GM18507 (cell line): ENCODE measurements at places on chromosomes 6 and 20.

DNA sequence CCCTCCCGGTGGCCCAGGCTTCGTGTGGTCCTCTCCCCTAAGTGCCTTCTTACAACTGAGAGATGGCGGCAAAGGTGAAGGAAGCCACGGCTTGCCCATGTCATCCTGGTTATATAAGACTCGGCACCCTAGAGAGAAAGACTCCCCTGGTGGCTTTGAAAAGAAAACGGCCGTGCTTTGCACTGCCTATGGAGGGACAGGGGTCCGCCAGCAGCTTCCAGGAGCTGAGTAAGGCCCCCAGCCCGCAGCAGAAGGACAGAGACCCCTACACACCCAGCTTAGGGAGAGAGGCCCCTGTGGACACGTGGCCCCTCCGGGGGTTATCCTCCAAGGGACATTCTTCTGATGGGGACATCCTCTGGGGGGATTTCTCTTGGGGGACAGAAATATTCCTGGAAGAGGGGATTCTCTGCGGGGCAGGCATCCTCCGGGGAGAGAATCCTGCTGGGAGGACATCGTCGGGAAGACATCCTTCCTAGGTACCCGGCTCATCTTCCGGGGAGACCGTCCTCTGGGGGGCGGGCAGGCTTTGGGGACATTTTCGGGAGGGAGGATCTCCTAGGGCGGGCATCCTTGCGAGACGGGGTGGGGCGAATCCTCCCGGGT lies 511 bp upstream of the OGFR start:
- no peak for DNase-seq

DNA sequence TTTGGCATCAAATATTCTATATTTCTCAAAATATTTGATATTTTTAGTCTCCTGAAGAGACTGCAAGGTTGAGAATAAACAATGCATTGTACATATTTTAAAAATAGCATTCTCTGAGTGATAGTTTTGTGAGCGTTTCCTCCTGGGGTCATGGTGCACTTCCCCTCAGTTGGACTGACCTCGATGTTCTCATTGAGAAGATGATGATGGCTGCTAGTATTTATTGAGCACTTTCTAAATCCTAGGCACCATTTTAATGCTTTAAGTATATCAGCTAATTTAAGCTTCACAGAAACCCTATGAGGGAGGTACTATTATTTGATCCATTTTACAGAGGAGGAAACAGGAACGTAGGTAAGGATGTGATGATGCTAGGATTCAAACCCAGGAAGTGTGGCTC lies 18.2 kb downstream of the DSE start:
- no peak for DNase-seq

- DNase-seq: peak; percentile 45
Measured at GRCh38 chr20:5844063-5844681, 94.0 kb downstream of the SHLD1 start.

GRCh38 chr6:130893277-130893676 lies 66.1 kb downstream of the SMLR1 start:
- DNase-seq: no peak

DNA sequence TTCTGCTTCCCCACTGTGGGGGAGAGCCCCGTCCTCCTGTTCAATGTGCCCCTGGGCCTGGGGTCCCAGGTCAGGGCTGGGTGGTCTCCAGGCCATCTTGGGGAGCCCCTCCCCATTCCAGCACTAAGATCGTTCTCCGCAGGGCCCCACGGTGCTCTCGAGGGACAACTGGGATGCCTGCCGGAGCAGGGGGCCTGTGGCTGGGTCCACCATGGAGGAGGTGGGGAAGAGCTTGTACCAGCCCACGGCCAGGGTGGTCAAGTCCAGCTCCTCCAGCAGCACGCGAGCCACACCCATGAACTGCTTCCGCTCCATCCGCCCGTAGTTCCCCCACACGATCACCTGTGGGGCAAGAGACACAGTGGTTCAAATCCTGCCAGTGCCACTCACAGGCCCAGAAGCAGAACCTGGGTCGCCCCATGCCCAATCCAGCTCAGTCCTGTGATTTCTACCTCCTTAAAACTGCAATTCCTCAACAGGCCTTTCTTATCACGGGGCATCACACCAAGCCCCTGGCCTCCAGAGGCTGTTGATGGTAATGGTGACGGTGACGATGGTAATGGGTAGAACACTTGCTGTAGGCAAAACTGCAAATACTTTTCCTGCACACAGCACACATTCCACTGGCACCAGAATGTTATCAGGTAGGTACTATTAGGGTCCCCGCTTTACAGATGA lies 10.5 kb downstream of the KCNK15 start:
- DNase-seq: no peak

DNA sequence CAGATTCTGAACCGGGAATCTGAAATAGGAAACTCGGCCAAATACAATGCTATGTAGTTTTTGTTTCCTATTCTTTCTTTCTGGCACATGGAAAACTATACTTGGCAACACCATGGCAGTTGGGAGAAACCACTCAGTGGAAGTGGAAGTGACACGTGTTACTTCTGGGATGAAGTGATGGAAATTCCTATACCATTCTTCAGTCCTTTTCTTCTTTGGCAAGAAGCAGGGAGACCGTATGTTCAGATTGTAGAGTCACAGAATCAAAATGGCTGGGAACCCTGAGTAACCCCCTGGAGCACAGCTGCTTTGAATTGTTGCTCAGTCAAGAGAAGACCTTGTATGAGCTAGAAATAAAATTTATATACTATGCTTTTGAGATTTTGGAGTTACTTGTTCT lies 18.8 kb upstream of the TINAG start:
- DNase-seq: no peak

DNA sequence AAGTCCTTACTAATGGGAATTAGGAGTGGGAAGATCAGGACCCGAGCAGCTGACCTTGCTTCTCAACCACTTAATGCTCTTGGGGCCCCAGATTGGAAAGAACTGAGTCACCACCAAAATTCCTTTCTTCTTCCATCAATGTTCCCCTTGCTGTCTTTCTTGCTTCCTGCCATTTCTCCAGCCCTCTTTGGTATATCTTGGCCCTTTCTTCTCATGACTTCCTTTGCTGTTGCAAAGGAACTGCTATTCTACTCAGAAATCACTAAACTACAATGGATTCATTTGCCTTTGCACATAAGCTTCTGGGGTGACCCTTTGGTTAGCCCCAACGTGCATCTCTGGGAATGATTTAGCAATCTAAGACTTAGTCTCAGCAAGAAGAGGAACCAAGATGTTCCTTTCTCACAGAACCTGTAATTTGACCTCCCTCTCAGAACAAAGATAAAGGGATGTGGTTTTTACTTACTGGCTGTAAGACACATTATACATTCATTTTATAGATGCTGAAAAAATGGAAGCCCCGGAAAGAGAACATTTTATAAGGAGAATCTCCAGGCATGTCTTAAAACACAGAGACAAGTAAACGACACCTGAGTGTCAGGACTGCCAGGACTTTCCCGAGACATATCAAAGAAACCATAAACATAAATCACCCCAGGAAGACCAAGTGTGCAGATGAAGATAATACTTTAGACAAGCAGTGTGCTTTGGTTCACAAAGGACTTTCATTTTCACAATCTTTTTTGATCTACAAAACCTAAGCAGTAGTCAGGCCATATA lies 99.0 kb upstream of the TNFAIP3 start:
- no peak for DNase-seq

DNA sequence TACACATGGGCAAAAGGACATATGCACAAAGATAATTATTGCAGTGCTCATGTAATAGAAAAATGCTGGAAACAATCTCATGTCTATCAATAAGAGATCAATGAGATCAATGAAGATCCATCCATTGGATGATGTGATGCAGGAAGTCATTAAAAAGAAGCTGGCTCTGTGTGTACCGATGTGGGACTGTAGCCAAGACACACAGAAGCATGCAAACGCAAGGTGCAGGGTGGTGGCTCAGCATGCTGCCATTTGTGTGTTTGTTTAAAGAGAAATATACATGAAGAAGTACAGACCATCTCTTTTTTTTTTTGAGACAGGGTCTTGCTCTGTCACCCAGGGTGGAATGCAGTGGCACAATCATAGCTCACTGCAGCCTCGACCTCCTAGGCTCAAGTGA lies 33.1 kb upstream of the KCNB1 start:
- DNase-seq: no peak

DNA sequence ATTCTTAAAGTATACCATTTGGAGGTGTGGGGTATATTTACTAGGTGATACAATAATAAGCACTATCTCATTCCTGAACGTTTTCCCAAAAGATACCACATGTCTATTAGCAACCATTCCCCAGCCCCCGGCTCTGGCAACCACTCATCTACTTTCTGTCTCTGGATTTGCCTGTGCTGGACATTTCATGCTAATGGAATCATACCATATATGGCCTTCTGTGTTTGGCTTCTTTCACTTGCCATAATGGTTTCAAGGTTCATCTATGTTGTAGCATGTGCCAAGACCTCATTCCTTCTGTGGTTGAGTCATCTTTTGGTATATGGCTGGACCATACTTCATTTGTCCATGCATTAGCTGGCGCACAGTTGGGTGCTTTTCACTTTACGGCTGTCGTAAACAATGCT lies 39.7 kb downstream of the BCAS4 start:
- no peak for DNase-seq

DNA sequence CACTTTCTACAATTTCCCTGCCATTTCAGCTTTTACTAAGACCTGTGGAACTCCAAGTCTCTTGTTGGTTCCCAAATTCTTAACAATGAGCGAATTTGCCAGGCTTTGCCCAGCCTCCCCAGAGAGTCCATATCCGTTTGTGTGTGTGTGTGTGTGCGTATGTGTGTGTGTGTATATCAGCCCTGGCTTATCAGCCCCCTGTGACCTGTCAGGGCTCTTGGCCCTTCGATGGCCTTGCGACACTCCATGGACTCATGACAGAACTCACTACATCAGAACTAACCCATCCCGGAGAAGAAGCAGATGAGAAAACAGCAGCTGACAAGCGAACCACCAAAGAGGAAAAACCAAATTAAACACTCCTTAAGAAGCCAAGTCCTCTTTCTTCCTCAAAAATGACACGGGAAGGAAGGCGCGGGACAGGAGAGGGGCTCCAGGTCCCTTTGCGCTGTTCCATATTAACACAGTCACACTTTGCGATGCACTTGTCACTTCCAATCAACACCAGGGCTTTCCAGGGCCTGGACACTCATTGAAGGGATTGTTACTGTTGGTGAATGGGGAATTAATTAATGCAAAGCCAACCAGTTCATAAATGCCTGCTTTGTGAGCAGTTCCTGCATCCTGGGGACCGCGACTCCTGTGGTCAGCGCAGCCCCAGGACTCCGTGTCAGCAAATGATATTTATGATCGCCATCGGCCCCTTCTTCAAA lies 524.0 kb downstream of the CD83 start:
- no peak for DNase-seq

- no peak for DNase-seq
Measured at GRCh38 chr20:32153156-32153665, 43.7 kb downstream of the TM9SF4 start.

GRCh38 chr20:57468523-57469417 lies 56.2 kb downstream of the CTCFL start:
- no peak for DNase-seq

- DNase-seq: no peak
Measured at GRCh38 chr20:25321991-25322390, 68.6 kb downstream of the ABHD12 start.

- no peak for DNase-seq
Measured at GRCh38 chr6:132391391-132392269, 9.6 kb downstream of the MOXD1 start.

DNA sequence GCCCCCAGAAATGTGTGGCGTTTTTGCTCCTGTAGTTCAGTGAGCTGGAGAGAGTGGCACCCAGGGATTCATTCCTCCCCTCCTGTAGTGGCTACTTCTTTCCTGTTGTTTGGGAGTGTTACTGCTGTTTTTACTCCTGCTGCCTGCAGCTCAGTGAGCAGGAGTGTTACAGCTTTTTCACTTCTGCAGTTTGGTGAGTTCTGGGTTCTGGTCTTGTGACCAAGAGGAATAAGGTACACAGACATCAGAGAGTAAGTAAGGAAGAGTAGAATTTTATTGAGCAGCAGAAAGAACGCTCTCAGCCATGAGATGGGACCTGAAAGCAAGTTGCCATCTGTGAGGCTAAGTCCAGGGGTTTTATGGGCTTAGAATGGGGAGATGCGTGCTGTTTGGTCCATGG lies 966.3 kb upstream of the CITED2 start:
- no peak for DNase-seq

- no peak for DNase-seq
Measured at GRCh38 chr6:108596956-108597355, 36.2 kb downstream of the FOXO3 start.

DNA sequence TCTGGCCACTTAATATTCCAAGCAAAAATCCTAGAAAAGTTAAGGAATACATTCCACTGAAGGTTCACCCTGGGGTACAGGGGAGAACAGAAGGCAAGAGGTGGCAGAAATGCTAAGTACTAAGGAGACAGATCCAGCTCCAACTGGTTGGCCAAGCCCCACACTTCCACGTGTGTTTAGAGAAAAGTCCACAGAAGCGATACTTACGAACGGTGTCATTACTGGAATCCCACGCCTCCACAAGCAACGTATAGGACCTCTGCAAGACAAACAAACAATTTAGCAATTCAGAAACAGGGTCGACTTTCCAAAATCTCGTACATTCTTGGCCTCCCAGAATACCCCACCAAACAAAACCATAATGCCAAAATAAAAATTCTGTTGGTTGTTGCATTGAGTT lies 10.0 kb downstream of the JAG1 start:
- DNase-seq: no peak

- no peak for DNase-seq
Measured at GRCh38 chr6:4405621-4406212, 270.3 kb upstream of the ECI2 start.

DNA sequence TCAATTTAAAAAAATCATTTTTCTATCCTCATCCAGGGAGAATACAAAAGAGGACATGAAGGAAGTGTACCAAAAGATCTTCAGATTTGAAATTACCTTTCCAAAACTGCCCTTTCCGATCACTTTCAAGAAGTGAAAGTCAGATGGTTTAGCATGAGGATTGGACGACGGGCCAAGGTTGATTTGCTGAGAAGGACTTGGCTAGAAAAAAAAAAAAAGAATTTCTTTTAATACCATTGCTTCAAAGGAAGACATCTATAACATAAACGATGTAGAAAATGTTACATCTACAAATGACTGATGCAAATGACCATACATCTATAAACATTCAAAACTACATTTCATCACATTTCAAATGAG lies 120.9 kb upstream of the SLC2A12 start:
- no peak for DNase-seq

DNA sequence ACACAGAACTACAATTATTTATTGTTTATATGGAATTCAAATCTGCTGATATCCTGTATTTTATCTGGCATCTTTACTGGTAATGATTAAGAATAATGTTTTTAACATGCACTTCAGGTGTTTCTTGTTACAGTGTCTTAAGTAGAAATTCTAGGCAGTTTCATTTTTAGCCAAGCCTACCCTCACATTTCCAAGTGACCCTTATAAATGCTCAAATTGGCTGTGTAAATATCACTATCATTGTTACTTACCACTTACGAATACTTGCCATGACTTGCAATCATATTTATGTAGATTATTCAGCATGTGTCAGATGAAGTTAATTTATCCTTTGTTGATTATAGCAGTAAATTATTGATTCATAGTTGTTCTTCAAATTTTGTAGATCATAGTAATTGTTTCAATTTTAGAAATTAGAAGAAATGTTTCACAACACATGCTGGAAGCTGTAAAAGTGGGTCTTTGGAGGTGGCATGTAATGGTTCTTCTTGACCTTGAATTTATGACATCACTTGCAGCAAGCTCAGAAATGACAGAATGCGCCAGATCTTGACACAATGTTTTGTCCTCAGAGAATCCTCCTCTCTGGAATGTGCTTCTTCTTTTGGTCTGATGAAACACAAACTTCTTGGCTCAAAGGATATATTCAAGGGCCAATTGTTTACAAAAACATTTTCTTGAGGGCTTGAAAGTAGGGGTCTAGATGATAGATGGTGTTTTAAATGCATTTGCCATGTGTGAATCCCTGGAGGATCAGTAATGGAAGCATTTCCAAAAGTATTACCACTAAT lies 471.8 kb downstream of the COL12A1 start:
- no peak for DNase-seq
